Choroid plexus epithelial cell (primary cell): ENCODE measurements at places on chromosomes 3 and 15.

DNA sequence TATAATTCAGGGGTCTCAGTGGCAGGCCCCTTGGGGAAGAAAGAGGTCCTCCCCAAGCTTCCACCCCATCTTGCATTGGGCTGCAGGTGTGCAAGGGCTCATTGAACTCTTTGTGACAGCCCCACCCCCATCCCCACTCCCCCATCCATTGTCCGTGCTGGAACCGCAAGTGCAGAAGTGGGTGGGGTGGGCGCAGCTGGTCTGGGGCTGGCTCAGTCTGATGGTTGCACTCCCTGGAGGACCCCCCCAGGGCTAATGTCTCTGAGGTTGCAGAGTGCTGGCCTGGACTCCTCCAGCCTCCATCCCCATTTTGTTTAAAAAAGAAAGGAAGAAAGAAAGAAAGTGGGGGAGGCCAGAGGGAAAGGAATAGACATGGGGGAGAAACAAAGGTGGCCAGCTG, 42.3 kb upstream of the ARL8B start:
- no peak for DNase-seq

- no peak for DNase-seq
These were observed 405.1 kb upstream of the MCTP2 start for GRCh38 chr15:93826293-93826692.

DNA sequence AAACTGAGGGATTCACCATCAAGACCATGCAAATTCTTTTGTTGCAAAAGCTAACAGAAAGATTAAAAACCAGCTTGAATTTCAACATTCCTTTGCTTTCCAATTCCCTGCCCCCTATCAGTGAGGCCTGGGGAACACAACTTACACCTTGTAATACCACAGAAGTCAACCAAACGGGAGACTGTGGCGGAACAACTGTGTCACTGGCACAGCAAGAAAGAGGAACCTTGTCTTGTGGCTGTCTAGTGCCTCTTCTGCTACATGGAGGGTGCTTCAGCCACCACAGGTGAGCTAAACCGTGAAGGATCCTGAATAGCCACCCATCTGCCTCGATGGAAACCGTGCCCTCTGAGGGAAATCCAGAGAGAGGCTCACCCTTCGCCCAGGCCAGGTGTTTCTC, 11.4 kb downstream of the CCDC12 start:
- no peak for DNase-seq

- no peak for DNase-seq
These were observed 314.6 kb upstream of the WNT5A start for GRCh38 chr3:55801676-55802075.

DNA sequence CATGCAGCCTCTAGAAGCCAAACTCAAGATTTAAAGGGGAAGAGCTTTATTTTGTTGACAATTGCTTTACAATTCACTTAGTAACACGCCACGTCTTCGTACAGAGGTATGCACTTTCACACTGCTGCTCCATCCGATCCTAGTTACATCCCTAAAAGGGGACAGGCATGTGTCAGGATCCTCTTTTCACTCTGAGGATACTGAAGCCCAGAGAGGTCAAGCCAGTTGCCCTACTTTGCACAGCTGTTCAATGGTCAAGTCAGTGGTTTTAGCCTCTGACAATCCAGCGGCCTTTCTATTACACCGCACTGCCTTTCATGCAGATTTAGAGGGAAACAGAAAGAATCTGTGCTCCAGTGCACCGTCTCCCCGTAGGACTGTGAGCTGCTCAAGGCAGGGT, 44.9 kb upstream of the CHRNB4 start:
- DNase-seq, result no peak

DNA sequence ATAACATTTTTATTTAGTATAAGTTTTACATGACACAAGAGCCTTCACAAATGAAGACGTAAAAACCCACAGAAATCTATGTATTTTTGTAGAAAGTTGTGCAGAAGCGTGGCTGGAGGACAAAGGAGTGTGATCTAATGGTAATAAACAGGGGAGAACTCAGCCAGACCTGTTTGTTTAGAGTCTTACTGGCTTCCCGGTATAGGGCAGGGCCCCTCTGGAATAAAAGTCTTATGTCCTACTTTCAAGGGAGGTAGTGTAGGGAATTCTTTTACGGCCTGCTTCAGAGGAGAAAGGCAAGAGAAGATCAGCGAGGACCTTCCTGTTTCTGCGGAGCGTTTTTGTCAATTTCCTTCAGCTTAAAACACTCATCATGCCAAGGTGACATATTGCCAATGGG, 103.6 kb downstream of the TGFBR2 start:
- DNase-seq, result no peak

GRCh38 chr3:69231929-69232440, 109.6 kb upstream of the LMOD3 start:
- peak; percentile 89 for DNase-seq

DNA sequence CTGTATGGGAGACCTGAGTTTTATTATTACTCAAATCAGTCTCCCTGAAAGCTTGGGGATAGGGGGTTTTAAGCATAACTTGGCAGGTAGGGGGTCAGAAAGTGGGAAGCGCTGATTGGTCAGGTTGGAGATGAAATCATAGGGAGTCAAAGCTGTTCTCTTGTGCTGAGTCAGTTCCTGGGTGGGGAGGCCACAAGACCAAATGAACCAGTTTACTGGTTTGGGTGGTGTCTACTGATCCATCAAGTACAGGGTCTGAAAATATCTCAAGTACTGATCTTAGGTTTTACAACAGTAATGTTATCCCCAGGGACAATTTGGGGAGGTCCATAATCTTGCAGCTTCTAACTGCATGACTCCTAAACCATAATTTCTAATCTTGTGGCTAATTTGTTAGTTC, 17.8 kb upstream of the IQCF6 start:
- DNase-seq, result no peak

DNA sequence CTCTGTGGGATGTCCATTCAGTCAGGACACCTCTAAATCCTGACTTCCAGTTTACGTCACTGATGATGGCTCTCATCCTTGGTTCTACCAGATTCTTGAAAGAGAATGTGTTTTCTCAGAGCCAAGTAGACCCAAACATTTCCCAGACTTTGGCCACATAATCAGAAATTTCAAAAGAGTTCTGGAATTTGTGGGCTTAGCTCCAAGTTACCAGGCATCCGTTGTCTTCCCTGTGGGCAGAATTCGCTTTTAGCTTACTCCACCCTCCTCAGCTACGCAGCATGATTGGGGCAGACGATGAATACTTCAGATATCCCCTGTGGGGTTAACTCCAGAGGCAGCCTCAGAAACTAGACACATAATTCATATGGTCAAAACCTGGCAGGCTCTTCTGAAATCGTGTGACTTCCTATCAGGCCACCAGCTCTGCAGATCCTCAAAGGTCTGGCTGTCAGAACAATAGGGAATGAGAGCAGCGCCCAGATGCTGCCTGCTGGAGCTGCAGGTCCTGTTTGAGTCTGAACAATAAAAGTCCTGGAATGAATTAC, 30.6 kb downstream of the CRTC3 start:
- peak; percentile 88 for DNase-seq

- DNase-seq, result peak; percentile 41
These were observed 47.9 kb upstream of the ZSCAN2 start for GRCh38 chr15:84552896-84553295.

DNA sequence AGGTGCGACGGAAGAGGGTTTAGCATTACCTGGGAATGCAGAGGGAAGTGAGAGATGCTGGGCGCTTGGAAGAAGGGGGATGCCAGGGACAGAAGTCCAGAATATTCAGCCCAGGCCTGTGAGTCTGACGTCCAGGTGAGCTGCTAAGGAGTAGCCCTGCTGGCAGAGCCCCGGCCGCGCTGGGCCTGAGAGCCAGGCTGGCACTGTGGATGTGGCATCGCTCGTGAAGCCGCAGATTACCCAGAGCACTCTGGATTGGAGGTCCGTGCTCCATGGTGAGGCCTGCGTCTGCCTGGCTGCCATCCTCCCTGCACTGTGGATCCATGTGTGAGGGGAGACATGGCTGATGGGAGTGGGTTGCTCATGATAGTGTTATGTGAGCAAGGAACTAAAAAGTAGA, 14.5 kb downstream of the MAN2A2 start:
- DNase-seq, result no peak

DNA sequence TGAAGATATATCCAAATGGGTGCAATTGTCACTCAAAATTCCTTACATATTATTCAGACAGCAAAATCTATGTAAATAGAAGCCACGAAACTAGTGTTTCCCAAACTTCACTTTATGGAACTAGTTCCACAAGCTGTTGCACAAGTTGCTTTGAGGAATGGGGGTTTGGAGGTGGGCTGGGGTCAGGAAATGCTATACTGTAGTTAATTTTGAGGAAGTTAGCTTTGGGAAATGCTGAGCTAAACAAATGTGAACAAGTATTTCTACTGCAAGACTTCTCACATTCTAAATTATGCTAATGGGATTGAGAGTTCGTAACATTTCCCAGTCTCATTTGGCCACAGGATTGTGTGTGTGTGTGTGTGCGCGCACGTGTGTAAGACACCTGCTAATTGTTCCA, 28.7 kb upstream of the SAMMSON start:
- no peak for DNase-seq

DNA sequence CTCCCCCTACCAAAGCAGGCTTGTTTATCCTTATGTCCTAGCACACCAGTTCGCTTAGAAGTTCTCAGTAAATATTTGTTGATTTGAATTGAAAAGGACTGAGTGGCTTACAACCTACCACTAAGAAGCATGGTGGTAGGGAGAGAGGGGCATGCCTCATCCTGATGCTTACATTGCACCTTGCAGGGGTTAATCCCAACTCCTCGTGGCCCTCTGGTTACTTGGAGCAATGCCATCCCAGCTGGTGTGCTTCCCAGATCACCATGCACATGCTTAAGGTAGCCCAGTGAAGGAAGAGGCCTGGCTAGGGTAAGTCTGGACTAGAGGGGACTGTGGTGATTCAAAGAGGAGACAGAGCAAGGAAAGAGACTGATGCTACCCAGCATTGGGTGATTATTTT, 253.3 kb downstream of the CLSTN2 start:
- no peak for DNase-seq

- peak; percentile 55 for DNase-seq
These were observed 28.6 kb downstream of the GALNT15 start for GRCh38 chr3:16203031-16203430.

DNA sequence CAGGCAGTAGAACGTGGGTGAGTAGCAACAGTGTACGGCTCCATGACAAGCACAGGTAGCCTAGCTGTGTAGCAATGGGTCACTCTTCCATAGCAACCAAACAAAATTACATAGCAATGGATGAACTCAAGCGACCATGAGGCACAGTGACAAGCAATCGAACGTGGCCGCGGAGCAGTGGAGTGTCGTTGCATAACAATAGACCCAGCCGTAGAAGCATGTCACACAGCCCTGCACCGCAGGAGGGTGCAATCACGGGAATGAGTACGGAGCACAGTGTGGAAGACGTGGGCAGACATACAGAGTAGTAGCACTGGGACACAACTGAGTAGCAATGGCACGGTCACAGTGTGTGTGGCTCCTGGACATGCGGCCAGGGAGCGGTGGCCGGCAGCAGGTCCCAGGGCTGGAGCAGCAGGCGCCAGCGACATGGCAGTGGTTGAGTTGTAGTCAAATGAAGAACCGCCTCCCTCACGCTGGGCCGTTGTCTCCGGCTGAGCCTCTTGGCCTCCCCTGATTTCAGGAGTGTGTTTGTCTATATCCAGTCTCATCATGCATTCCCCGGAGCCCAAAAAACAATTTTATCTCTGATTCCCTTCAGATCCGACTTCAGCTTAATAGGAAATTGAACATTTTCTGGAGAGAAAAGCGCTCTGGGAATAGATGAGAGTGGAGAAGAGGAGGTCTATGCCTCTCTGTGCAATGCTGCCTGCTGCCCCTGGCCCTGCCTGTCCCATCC, 64.1 kb downstream of the CCDC33 start:
- no peak for DNase-seq
